ENCODE measurements at places on chromosomes 3 and 15. TPM values are rescaled to one million over a fixed set of nuclear protein-coding genes. Genes with fewer than 3 reads are reported as not detected.
A peak's percentile ranks its signal among the peaks of the same experiment; 100 is the strongest.

- no peak for DNase-seq
Observed at GRCh38 chr15:67882487-67883233, 42.8 kb upstream of the RNU6-1 start.

Gene VIPR1
- total RNA-seq: 3.7 TPM

Gene FBXW12
- 0.46 TPM for total RNA-seq

- DNase-seq: no peak
Observed at GRCh38 chr15:40064231-40064894, 25.4 kb upstream of the SRP14 start.

Gene MAN2C1
- 141 TPM for total RNA-seq

DNA sequence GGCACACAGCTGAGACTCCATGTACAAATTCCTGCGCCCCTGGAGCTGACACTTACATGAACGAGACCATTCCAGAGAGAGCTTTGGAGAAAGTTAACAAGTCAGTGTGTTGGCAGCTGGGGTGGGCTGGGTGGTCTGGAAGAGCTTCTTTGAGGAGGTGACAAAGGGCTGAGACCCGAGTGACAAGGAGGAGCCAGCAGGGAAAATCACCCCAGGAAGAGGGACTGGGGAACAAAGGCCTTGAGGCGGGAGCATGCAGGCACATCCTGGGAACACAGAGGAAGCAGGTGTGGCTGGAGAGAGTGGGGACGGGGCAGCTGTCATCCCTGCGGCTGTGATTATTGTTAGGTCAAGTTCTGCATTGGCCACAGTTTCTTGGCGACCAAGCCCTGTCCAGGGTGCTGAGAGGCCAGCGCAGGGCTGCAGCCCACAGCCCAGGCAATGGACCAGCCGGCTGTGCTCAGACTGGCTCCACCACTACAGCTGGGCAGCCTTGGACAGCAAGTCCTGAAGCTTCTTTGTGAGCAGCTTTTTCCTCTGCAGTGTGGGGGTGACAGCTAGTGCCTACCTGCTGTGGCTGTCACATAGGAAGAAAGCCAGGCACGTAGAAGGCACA, 34.2 kb upstream of the PRR23E start:
- peak; percentile 16 for DNase-seq

- DNase-seq: peak; percentile 79
Observed at GRCh38 chr15:64635499-64636495, 139.6 kb downstream of the RBPMS2 start.

DNA sequence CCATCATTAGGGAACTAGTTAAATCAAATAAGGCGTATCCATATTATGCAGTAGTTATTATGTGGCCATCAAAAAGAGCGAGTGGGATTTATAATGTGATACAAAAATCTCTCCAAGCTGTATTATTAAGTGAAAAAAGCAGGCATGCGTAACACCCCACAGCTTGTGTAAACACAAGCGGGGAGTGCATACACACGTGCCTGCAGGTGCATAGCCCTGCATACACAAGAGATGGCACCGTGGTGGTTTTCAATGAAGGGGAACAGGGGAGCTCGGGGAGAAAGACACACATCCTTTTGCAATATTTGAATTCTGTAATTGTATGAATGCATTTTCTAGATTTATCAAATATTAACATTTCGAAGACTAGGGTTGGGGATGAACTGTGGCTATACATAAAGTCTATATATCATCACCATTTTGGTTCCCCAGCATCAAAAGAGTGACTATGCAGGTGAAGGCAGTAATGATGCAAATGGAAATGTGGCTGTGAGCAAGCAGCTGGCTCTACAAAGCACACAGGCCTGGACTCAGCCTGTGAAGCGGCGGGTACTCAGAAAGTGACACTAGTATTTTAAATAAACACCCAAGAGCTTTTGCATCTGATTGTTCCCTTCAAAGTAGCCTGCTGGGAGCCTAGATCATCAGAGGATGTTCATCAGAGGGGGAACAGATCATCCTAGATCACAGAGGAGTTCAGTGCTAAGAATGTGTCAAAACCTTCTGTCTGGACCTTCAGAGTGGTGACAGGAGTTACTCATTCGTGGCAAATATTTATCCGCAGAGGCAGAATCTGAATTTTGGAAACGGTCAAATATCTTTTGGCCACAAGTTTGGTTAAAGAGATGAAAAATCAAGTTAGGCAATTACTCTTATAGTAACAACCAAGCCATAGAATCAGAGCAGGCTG, 9.4 kb upstream of the KIF7 start:
- DNase-seq: no peak

DNA sequence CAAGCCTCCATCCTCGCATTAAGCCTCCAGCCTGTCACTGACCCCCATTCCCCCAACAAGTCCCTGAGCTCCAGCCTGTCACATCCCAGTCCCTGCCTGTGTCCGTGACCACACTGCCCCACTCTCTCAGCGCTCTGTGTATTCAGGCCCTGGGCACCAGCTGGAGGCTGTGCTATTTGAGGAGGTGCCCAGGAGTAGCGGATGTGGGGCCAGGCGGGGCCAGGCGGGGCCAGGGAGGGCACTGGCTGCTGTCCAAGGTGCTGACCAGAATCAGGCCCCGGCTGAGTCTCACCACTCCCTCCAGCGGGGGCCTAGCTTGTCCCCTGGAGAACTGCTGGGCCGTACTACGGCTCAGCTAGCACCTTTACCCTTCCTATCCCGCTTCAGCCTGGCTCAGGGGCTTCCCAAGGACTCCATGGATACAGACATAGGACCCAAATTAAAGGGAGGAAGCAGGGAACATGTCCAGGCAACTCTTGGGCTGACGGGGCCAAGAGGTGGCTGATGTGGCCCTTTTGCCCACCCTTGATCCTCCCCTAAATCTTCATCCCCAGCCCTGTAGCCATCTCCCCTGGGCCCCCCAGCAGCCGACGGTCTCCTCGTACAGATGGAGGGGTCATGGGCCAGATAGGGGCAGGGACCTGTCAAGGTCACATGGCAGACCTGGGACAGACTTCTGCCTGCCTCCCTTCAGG, 1.1 kb downstream of the HHATL start:
- DNase-seq: no peak

DNA sequence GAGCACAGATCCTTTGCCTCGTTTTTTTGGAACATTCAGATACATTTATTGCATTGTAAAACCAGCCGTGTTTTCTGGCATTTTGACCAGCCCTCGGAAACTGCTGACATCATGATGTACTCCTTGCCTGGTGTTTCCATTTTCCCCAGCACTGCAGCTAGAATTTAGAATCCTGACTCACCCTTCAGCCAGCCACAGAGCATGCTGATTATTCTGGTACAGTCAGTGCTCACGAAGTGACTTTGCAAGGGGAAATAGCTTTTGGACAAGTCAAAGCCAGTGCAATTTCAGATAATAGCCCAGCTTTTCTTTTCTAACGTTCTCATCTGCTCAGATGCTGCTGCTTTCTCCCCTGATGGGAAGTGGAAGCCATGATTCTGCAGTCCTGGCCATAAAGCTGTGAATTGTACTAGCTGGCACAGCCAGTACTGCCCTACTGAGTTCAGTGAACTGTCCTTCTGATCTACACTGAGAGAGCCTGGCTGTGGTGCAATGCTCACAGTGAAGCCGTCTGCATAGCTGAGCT, 12.1 kb upstream of the CNBP start:
- DNase-seq: peak; percentile 73

Gene CCR8
- not detected for total RNA-seq

Gene C15orf62
- total RNA-seq: 1.2 TPM

DNA sequence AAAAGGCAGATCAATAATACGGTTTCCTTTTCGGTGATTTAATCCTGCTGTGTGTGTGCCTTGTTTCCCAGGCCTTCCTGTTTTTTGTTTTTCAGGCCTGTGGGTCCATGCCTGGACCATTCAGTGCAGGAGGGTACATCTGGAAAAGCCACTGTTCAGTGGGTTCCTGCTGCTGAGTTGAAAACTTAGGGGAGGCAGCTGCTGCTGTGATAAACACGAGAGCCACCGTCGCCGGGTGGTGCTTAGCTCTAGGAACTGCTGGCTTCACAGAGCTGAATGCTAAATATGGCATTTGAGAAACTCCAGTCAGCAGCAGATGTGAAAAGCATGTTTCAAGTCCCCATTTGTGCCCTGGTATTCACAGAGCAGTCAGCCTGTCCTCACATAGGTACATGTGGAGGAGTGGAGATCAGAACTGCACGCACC, 44.0 kb downstream of the SYNM start:
- no peak for DNase-seq

Gene CFAP92
- total RNA-seq: 1.7 TPM

Gene CRYGS
- total RNA-seq: 1.8 TPM

GRCh38 chr15:29740692-29741311, 81.5 kb downstream of the TJP1 start:
- DNase-seq: no peak

DNA sequence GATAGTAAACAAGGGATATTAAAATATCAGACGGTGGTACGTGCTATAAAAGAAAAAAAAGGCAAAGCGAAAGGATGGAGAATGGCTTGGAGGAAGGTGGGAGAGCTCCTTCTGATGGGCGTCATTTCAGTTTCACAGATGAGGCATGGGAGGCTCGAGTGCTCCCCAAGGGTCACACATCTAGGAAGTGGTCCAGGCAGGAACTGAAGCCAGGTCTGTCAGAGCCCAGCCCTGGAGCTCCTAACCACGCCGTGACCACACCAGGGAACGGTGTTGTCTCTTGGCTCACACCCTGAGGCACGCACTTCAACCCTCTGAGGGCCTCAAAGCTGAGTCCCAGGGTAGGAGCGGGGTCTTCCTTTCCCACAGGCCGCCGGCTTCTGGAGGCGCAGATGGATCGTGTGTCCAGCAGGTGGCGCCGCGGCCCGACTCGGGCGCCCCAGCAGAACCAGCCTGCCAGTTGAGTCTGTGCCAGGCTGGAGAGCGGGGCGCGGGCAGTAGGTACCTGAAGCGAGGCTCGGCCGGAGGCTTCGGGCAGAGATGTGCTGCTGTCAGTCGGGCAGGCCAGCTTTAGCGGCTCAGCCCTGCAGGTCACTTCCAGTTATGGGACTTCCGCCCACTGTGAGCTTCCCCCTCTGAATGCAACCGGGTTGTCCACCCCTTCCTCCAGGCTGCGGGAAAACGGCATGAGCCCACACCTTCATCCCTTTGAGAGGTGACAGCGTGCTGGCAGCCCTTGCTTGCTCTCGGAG, 68.1 kb downstream of the SLC6A1 start:
- no peak for DNase-seq

DNA sequence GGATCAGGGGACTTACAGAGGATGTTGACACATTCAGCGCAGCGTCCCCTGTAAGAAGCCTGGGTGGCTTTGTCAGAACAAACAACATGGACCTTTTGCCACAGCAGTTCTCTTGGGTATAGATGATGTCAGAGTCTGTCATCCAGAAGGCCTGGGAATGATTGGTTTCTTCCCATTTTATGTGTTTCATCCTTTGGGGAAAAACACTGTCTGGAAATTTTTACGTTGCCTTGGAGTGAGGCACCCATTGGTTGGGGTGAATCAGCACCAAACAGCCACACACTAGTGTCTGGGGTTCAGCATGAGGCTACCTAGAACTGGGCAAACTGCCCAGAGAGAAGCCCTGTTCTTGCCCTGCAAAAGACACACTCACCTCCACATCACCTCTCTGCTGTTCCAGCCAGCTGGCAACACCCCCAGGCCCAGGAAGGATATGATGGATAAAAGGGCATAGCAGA, 123.0 kb downstream of the FAM43A start:
- peak; percentile 1 for DNase-seq

DNA sequence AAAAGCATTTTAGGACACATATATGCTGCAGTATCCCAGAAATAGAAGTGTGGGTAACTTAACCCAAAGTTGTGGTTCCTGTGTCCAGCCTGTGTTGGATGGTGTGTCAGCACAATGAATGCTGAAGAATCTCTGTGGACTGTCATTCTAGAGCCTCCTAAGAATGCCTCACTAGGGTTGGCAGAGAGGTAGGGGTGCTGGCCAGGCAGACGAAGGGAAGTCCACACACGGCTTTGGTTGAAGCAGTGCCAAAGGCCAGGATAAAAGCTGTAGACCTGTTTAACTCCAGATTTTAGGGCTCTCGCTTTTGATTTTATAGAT, 43.7 kb upstream of the TIPARP start:
- DNase-seq: no peak

GRCh38 chr3:81863756-81864155, 102.3 kb upstream of the GBE1 start:
- no peak for DNase-seq

Gene TEX9
- 8.8 TPM for total RNA-seq

- DNase-seq: no peak
Observed at GRCh38 chr3:71076361-71077002, 507.0 kb downstream of the FOXP1 start.

DNA sequence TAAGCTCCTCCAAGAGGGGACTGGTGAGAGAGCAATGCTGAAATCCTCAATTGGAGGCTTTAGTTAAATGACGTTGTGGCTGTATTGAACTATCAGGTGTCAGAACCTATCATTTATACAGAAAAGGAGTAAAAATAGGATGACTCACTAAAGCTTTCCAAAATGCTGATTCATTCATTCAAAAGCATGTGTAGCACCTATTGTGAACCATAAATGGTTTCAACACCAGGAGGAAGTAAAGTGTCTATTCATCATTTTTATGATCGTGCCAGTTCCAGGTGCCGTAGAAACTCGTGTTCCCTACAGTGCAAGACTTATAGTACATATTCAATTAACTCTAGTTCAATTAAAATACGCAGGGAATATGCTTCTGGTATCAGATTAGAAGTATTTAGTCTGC, 66.5 kb upstream of the ARRDC4 start:
- DNase-seq: no peak

Gene ADPRH
- 7.3 TPM for total RNA-seq

- DNase-seq: no peak
Observed at GRCh38 chr15:60674704-60675395, 195.9 kb upstream of the ICE2 start.

DNA sequence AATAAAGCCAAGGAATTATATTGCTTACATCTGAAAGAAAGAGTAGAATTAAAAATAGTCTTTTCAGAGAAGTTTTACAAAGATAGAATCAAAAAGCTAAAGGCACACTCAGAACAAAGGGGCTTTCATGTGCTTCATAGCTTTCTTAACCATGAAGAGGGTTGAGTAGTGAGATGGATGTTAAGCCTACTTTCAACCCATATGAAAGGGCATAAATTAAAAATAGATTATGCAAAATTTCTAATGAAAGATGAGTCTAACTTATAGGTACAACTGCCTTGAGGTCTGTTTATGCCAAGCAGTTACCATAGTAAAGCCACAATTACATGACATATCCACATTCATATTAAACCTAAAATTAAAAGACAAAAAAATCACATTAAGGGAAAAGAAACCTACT, 223.3 kb upstream of the ARHGEF26 start:
- no peak for DNase-seq

Gene PIGZ
- 0.88 TPM for total RNA-seq

GRCh38 chr3:31067004-31067403, 172.5 kb upstream of the GADL1 start:
- DNase-seq: peak; percentile 78

Gene CCNL1
- total RNA-seq: 99.9 TPM

Gene GRK7
- total RNA-seq: not detected

All from kidney epithelial cell (primary cell).